PC-9 (cell line): ENCODE measurements at places on chromosomes 16 and 17. TPM values are rescaled to one million over a fixed set of nuclear protein-coding genes. Genes with fewer than 3 reads are reported as not detected.

OR4D2 gene
- not detected in 2 replicates for total RNA-seq

DNA sequence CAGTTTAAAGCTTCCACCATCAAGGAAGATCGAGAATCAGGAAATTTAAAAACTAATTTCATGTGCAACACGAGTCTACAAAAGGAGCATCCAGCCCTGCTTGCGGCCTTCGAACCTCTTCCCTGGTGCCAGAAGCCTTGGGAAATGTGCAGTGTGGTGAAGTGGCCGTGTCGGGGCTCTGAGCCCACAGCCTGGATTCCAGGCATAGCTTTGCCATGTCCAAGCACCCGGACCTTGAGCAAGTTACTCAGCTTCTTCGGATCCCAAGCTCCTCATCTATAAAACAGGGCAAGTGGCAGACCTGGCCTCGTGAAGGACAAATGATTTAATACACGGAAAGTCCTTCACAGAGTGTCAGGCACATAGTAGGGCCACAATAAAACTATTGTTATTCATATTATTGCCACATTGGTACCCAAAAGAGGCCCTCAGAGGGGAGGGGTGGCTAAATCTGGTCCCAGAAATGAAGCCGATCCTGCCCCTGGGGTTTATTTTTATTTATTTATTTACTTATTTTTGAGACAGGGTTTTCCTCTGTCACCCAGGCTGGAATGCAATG, 34.8 kb downstream of the COTL1 start:
- DNase-seq = no peak
- H3K27ac ChIP-seq = peak overlapping the region; percentile 17; the same call in 1 of the 2 replicates
- H3K4me1 ChIP-seq = no peaks in the 10 kb centered on the region
- no peaks in the 10 kb centered on the region for H3K27me3 ChIP-seq
- H3K4me3 ChIP-seq = no peak overlapping the region

DNA sequence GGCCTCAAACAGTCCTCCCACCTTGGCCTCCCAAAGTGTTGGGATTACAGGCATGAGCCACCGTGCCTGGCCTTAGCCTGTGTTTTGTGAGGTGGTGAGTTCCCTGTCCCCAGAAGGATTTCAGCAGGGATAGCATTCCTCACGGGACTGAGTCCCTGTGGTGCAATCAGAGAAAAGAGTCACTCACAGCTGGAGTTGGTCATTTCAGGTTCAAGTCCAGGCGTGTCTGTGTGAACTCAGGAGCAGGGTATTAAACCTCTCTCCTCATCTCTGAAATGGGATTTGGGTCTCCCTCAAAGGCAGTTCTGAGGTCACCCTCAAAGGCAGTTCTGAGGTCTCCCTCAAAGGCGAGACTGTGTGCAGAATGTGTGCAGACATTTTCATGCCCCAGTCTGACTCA, 28.6 kb downstream of the NPTX1 start:
- H3K4me3 ChIP-seq = no peak overlapping the region
- DNase-seq = no peak
- no peaks in the 10 kb centered on the region for H3K36me3 ChIP-seq

DNA sequence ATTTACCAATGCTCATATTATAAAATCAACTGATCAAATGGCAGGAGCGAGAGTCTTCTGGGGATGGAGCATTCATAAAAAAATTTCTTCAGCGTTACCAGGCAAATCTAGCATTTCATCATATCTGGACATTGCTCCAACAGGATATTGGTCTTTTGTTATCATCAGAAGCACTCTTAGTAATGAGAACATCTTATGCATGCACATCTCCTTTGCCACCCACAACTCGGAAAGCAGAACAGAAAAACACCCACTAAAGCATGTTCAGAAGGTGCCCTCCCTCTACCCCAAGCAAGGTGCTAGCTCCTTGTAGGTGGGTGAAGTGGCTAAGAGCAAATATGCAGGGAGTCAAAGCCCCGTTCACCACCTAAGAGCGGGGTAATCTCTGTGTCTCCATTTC, 18.9 kb downstream of the ARHGAP17 start:
- no peak overlapping the region for H3K27ac ChIP-seq
- DNase-seq = no peak
- no peaks in the 10 kb centered on the region for H3K27me3 ChIP-seq

- no peak overlapping the region for H3K27ac ChIP-seq
- H3K27me3 ChIP-seq = no peaks in the 10 kb centered on the region
- no peaks in the 10 kb centered on the region for H3K36me3 ChIP-seq
- peaks cover 27% of the 10 kb centered on the region for H3K4me1 ChIP-seq
- H3K4me3 ChIP-seq = no peak overlapping the region
These were observed 46.9 kb downstream of the CUEDC1 start for GRCh38 chr17:57908278-57908677.

- no peaks in the 10 kb centered on the region for H3K27me3 ChIP-seq
- DNase-seq = no peak
- no peak overlapping the region for H3K27ac ChIP-seq
- no peaks in the 10 kb centered on the region for H3K36me3 ChIP-seq
These were observed 5.9 kb upstream of the MSLN start for GRCh38 chr16:754656-755055.

DRC3 gene
- total RNA-seq = 7.2 and 15.2 TPM in 2 replicates

DNA sequence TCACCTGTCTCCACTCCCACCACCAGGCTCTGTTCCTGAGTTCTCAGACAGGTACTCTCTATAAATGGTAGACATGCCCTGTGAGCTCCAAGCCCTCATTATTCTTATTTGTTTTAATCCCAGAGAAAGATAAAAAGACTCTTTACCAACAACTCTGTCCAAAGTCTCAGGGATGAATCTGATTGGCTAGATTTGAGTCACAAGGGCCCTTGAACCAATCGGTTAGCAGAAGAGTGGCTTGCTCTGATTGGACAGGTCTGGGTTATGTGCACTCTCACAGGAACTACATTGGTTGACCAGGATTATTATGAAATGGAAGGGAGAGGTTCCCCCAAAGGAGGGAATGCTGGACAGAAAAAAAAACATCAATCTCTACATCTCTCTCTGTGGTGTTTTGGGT, 7.5 kb downstream of the COTL1 start:
- H3K27me3 ChIP-seq = no peaks in the 10 kb centered on the region
- peaks cover 7% of the 10 kb centered on the region; the same call in 1 of the 2 replicates for H3K36me3 ChIP-seq
- no peak overlapping the region for H3K27ac ChIP-seq
- no peak for DNase-seq
- H3K4me1 ChIP-seq = peaks cover 10% of the 10 kb centered on the region

DNA sequence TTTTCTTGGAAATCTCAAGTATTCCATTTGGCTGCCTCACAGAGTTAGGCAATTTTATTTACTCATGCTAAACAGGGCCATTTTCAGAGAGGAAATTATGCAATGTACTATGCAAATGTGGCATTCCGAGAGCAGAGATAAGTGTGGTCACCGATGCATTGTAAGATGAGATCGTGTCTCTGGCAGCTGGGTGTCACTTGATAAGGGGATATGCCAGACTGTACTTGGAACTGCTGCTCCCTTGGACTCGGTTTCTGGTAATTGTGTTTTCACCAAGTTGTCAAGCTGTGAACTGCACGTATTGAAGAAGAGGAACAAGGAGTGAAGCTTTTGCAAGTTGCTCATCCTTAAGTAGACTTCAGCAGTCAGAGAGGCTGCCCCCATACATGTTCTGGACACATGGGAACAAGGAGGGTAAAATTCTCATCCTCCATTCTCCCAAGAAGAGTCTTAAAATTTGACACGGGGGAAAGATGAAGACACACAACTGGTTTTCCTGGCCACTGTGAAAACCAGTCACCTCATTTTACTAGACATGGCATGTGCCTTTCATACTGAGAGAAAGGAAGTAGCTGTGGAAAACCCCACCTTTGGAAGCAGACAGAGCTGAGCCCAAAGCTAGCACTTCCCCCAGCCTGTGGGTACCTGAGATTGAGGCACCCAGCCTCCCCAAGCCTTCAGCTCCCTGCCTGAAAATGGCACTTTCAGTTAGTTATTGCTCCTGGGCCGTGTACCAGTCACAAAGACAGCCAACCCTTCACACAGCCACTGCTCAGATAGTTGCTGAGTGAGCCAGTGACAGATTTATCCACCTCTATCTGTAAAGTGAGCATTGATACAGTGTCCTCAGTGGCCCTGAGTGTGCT, 150.7 kb downstream of the SOCS1 start:
- H3K4me3 ChIP-seq = no peak overlapping the region
- H3K27me3 ChIP-seq = no peaks in the 10 kb centered on the region
- DNase-seq = no peak
- H3K4me1 ChIP-seq = peaks cover 17% of the 10 kb centered on the region

SERPINF2 gene
- 9.5 and 10.5 TPM in 2 replicates for total RNA-seq

DNA sequence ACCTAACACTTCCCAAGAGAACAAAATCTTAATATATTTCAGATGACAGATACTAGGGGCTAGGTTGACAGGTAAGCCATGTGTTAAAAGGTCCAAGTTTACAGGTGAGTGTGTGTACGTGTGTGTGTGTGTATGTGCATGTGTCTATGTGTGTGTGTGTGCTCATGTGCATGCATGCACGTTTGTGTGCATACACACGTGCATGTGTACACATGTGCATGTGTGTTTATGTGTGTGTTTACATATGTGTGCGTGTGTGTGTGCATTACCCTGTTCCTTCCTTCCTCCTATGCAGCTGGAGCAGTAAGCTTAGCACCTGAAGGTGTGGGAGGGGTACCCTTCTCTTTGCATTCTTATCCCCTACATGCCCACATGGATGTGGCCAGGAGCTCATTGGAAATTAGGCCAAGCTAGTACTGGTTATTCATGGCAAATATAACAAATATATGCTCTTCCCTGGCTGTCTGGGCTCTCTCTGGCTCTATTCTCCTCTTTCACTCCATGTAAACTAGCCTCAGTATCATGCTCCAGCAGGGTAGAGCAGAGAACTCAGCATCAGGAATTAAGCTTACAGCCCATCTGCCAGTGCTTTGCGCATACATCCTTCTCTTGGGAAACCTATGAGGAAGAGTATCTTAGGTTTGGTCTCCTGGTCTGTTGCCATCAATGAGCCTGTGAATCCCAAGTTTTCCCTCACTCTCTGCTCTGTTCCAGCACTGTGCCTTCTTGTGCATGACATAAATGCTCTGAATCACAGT, 258.0 kb upstream of the MYOCD start:
- no peak overlapping the region for H3K4me3 ChIP-seq
- no peaks in the 10 kb centered on the region for H3K36me3 ChIP-seq
- no peak for DNase-seq
- no peak overlapping the region for H3K27ac ChIP-seq

CRYM gene
- total RNA-seq = not detected in 2 replicates

DNA sequence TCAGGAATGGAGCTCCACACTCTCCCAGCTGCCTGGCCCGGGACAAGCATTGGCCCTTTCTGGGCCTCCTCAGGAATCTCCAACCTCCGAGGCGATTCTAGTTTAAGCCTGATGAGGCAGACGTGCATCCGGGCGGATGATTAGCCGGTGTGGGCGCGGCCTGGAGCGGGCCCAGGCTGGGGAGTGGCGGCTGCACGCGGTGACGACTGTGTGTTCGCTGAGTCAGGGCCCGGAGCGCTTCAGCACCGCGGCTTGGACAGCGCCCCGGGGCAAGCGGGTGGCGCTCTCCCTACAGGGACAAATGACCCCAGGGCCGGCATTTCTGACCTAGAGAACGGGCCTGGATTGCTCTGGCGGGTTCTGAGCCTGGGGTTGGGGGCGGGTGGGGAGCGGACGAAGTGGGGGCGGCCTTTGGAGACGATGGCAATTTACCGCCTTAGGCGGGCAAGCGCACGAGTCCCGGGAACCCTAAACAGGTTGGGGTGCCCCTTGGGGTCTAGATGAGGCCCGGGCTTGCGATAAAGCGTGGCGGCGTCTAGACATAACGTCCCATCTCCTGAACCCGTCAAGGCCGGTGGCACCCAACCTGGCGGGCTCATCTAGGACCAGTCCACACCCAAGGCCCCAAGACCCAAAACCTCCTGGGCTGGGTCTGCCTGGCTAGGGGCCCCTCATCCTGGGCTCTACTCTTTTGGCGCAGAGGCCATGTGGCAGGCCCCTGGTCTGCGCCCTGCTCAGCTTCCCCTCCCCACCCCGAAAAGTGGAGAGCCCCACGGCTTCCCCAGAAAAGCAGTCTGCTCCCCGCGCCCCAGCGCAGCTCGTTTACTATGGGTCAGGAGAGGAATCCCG, 22.3 kb upstream of the ZNHIT3 start:
- no peaks in the 10 kb centered on the region for H3K4me1 ChIP-seq
- no peaks in the 10 kb centered on the region for H3K36me3 ChIP-seq
- no peak for DNase-seq

GRCh38 chr16:85278839-85279238, 166.6 kb upstream of the CIBAR2 start:
- DNase-seq = no peak
- no peaks in the 10 kb centered on the region for H3K36me3 ChIP-seq
- H3K4me1 ChIP-seq = no peaks in the 10 kb centered on the region
- no peak overlapping the region for H3K27ac ChIP-seq
- no peak overlapping the region for H3K4me3 ChIP-seq

GH1 gene
- not detected in 2 replicates for total RNA-seq

DRG2 gene
- total RNA-seq = 62.4 and 66.9 TPM in 2 replicates

DNA sequence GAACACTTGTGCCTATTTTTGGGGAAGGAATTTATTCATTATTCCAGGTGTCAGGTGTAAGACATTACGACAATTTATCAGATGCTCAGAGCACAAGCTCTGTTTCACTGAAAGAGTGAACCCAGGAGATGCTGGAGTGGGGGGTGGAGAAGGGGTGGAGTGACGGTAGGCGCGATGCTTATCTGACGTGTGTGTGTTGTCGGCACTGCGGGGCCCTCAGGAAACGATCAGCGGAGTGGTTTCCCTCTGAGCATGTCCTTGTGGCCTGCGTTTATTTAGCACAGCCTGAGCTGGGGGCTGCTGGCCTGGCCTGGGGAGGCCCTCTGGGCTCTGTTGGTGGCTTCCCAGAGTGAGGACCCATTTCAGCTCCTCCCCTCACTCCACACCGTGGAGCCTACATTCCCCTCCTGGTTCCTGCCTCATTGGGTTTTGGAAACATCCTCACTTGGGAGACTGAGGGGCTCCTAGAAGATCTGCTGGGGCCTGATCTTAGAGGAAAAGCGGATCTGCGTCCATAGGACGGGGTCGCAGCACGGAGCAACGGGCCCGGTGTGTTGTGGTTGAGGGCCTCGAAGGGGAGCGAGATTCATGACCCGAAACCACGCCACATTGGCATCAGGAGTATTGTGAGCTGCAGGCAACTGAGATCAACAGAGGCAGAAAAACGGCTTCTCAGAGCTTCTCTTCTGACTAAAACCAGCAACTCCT, 19.0 kb upstream of the GNG13 start:
- peaks cover 11% of the 10 kb centered on the region for H3K4me1 ChIP-seq
- H3K36me3 ChIP-seq = no peaks in the 10 kb centered on the region
- H3K27ac ChIP-seq = no peak overlapping the region
- H3K4me3 ChIP-seq = no peak overlapping the region
- H3K27me3 ChIP-seq = peaks cover 65% of the 10 kb centered on the region
- DNase-seq = no peak

GRCh38 chr17:17304521-17304985, 1.4 kb downstream of the NT5M start:
- DNase-seq = no peak
- no peaks in the 10 kb centered on the region for H3K27me3 ChIP-seq
- H3K4me1 ChIP-seq = peaks cover 6% of the 10 kb centered on the region; the same call in 1 of the 2 replicates

ITGAX gene
- total RNA-seq = 1.1 and 1.2 TPM in 2 replicates

GRCh38 chr16:10868596-10869469, 8.2 kb upstream of the CIITA start:
- H3K4me1 ChIP-seq = peaks cover 18% of the 10 kb centered on the region
- H3K36me3 ChIP-seq = no peaks in the 10 kb centered on the region
- no peak overlapping the region for H3K27ac ChIP-seq
- no peak for DNase-seq
- no peaks in the 10 kb centered on the region for H3K27me3 ChIP-seq
- H3K4me3 ChIP-seq = no peak overlapping the region

GRCh38 chr17:79612468-79613194, 1.8 kb upstream of the RBFOX3 start:
- H3K27ac ChIP-seq = no peak overlapping the region
- H3K36me3 ChIP-seq = no peaks in the 10 kb centered on the region

- H3K4me1 ChIP-seq = no peaks in the 10 kb centered on the region
- no peak overlapping the region for H3K27ac ChIP-seq
- no peaks in the 10 kb centered on the region for H3K27me3 ChIP-seq
- no peaks in the 10 kb centered on the region for H3K36me3 ChIP-seq
These were observed 916.9 kb upstream of the SOX9 start for GRCh38 chr17:71203953-71204352.

TBC1D28 gene
- total RNA-seq = not detected in 2 replicates
